Right atrium auricular region (tissue), 2 donors: ENCODE measurements at places on chromosomes 11 and 22. TPM values are rescaled to one million over a fixed set of nuclear protein-coding genes. Genes with fewer than 3 reads are reported as not detected.
A peak's percentile ranks its signal among the peaks of the same experiment; 100 is the strongest.

GRCh38 chr11:123473941-123474677 is 44.0 kb downstream of the GRAMD1B start:
- no peak overlapping the region for H3K4me3 ChIP-seq
- no peaks in the 10 kb centered on the region for H3K36me3 ChIP-seq
- H3K27ac ChIP-seq: no peak overlapping the region
- H3K27me3 ChIP-seq: no peaks in the 10 kb centered on the region

GRCh38 chr22:50030297-50031188 is 18.0 kb upstream of the IL17REL start:
- H3K4me3 ChIP-seq: peak overlapping the region; percentile 15
- H3K27ac ChIP-seq: no peak overlapping the region
- no peaks in the 10 kb centered on the region for H3K27me3 ChIP-seq
- H3K36me3 ChIP-seq: no peaks in the 10 kb centered on the region

DNA sequence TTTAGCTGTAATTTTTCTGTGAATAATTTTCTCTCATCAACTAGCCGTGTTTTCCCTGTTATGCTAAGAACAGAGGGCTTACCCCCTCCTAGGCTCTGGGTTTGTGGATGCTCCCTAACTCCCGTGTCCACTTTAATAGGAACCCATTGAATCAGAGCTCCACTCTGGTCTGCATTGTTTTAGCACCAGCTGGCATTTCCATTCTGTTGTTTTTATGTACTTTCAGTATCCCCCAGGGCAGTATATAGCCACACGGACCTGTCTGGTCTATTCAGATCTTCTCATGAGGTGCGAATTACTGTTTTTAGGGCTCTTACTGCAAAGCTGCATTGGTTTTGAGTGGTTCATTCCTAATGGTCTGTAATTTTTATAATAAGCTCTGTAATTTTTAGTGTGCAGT is 16.0 kb downstream of the POLD3 start:
- peaks cover 9% of the 10 kb centered on the region for H3K36me3 ChIP-seq
- no peak overlapping the region for H3K4me3 ChIP-seq

DNA sequence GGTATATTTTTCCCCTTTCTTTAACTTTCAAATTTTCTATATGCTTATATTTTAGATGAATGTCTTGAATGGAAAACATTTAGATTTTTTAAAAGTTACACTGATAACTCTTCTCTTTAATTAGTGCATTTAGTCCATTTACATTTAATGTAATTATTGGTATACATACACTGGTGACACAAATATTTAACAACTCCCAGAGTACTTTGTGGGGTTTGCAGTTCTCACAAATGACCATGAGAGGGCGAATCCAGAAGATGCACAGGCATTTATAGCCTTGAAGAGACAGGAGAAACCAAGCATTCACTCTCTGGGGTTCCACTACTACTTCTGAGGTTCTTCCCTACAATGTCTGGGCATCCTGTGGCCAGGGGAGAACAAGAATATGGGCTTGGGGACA is 125.1 kb downstream of the TIMP3 start:
- H3K27ac ChIP-seq: no peak overlapping the region
- H3K36me3 ChIP-seq: no peaks in the 10 kb centered on the region
- no peaks in the 10 kb centered on the region for H3K27me3 ChIP-seq
- no peak overlapping the region for H3K4me3 ChIP-seq
- no peak for DNase-seq

Gene OR51I1
- total RNA-seq: not detected

GRCh38 chr11:48123254-48123875 is 93.2 kb upstream of the OR4B1 start:
- H3K4me3 ChIP-seq: no peak overlapping the region
- peaks cover 6% of the 10 kb centered on the region for H3K36me3 ChIP-seq
- no peak for DNase-seq
- H3K27me3 ChIP-seq: no peaks in the 10 kb centered on the region

GRCh38 chr22:23751441-23751996 is 607 bp upstream of the ZNF70 start:
- peak overlapping the region; percentile 63 for H3K4me3 ChIP-seq
- H3K4me1 ChIP-seq: no peaks in the 10 kb centered on the region
- H3K36me3 ChIP-seq: no peaks in the 10 kb centered on the region
- H3K27ac ChIP-seq: peak overlapping the region; percentile 88

DNA sequence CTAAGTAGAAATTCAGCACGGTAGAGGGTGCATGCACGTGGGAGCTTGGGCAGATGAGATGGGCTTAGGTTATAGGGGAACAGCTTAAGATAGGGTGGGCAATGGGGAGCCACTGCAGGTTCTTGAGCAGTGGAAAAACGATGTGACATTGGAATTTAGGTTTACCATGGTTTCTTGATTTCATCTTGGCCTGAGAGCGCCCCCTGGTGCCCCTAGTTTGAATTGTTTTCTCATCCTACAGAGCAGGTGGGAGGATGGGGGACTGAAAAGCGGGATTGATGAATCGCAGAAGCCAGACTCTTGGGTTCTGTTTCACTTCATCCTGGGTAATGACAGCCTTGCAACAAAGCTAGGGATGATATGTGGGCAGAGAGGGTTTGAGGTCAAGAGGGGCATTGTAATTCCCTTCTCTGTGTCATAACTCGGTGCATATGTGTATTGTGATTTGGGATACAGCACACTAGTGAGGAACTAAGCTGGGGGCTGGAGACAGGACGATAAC is 6.7 kb upstream of the MCAM start:
- no peak overlapping the region for H3K4me3 ChIP-seq
- no peaks in the 10 kb centered on the region for H3K27me3 ChIP-seq
- H3K36me3 ChIP-seq: no peaks in the 10 kb centered on the region
- H3K4me1 ChIP-seq: no peaks in the 10 kb centered on the region

DNA sequence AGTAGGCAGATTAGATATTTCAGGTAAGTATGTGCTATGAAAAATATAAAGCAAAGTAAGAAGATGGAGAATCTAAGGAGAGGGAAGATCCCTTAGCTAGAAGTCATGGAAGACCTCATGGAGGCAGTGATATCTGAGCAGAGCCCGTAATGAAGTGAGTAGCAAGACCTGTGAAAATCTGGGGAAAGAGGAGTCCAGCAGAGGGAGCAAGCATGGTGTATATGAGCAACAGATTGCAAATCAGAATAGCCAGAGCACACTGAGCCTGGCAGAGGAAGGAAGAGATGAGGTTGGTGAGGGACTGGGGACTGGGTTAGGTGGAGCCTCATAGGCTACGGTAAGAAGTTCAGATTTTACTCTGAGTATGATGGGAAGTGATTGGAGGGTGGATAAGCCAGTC is 9.4 kb downstream of the LHFPL7 start:
- H3K27me3 ChIP-seq: no peaks in the 10 kb centered on the region
- no peak for DNase-seq
- no peaks in the 10 kb centered on the region for H3K36me3 ChIP-seq
- no peak overlapping the region for H3K27ac ChIP-seq
- H3K4me3 ChIP-seq: no peak overlapping the region
